Peyer's patch (tissue), 4 donors: ENCODE measurements at places on chromosomes 3 and 15. TPM values are rescaled to one million over a fixed set of nuclear protein-coding genes. Genes with fewer than 3 reads are reported as not detected.

GRCh38 chr3:72594615-72595215, 253.5 kb downstream of the SHQ1 start:
- no peaks in the 10 kb centered on the region for H3K36me3 ChIP-seq
- no peaks in the 10 kb centered on the region for H3K4me1 ChIP-seq
- no peak for DNase-seq
- H3K4me3 ChIP-seq, result no peak overlapping the region
- no peak overlapping the region for H3K27ac ChIP-seq

- DNase-seq, result no peak
- no peaks in the 10 kb centered on the region for H3K4me1 ChIP-seq
- no peaks in the 10 kb centered on the region for H3K27me3 ChIP-seq
Observed at GRCh38 chr15:78274994-78275393, 10.6 kb downstream of the DNAJA4 start.

DNA sequence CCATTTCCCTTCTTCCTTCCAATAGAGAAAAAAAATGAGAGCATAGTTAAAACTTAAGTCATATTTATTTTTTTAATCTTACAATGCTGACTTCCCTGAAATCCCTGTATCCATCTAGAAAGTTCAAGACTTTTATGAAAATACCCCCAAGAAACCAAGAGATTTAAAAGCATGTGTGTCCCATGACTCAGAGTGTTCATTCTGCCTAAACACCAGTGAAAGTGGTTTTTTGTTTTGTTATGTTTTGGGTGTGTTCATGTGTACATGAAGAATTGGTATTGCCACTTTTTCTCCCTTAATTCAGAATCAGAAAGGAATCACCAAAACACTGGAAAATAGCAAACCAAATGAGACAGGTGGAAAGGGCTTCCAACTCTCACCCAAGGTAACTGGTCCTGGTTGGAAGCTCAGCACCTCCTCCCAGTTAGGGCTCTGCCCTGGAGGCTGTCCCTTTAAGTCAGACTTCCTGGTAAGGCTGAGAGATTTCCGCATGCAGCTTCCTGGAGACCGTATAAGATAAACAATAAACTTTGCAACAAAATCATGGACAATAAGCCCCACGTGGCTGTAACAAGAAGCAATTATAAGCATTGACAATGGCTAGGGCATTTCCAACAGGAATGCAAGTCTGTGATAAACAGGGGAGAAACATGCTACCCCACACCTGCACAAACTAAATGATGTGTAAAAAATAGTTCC, 121.9 kb upstream of the ARHGEF3 start:
- peak overlapping the region; percentile 67 for H3K27ac ChIP-seq
- no peaks in the 10 kb centered on the region for H3K27me3 ChIP-seq
- peak; percentile 61 for DNase-seq
- H3K4me1 ChIP-seq, result no peaks in the 10 kb centered on the region
- no peak overlapping the region for H3K4me3 ChIP-seq
- no peaks in the 10 kb centered on the region for H3K36me3 ChIP-seq

DNA sequence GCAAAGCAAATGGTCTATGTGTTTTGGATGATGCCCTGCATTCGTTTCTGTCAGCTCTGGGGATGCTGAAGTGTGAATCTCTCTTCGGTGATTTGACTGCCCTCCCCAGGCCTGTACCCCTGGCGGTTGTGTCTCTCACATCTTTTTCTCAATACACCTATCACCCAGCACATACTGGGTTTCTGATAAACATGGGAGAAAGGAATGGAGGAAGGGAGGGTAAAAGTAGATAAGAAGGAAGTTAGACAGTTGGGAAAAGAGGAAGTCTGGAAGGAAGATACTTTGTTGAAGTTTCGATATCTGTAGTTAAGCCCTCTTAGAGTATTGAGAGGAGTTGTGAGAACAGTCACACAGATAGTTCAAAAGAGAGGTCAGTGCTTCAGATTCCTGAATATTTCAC, 35.8 kb upstream of the LRTM1 start:
- no peaks in the 10 kb centered on the region for H3K27me3 ChIP-seq
- no peaks in the 10 kb centered on the region for H3K4me1 ChIP-seq
- DNase-seq, result no peak
- H3K36me3 ChIP-seq, result no peaks in the 10 kb centered on the region
- no peak overlapping the region for H3K4me3 ChIP-seq
- H3K27ac ChIP-seq, result no peak overlapping the region

GRCh38 chr3:128073807-128074206, 21.6 kb downstream of the SEC61A1 start:
- H3K4me3 ChIP-seq, result no peak overlapping the region
- H3K27ac ChIP-seq, result no peak overlapping the region
- H3K27me3 ChIP-seq, result no peaks in the 10 kb centered on the region

- DNase-seq, result no peak
- H3K4me1 ChIP-seq, result no peaks in the 10 kb centered on the region
- H3K36me3 ChIP-seq, result no peaks in the 10 kb centered on the region
- H3K27me3 ChIP-seq, result no peaks in the 10 kb centered on the region
Observed at GRCh38 chr3:111864821-111865656, 6.0 kb downstream of the PHLDB2 start.

PDCD10 gene
- 99.9 TPM for total RNA-seq

CTXN2 gene
- total RNA-seq, result not detected

LMAN1L gene
- not detected for total RNA-seq
